Calu3 (cell line): ENCODE measurements at places on chromosomes 7 and 10. TPM values are rescaled to one million over a fixed set of nuclear protein-coding genes. Genes with fewer than 3 reads are reported as not detected.

Gene TLX1
- total RNA-seq: not detected in 2 replicates

Gene NODAL
- total RNA-seq: not detected in 2 replicates

Gene ABCB1
- total RNA-seq: 5.7 and 15.8 TPM in 2 replicates

Gene SMO
- total RNA-seq: 2.1 and 3.6 TPM in 2 replicates

Gene CARD11
- total RNA-seq: 79.2 and 87.2 TPM in 2 replicates

Gene SCIN
- 22.6 and 28.3 TPM in 2 replicates for total RNA-seq

Gene FAM241B
- total RNA-seq: 22.9 and 25.2 TPM in 2 replicates

Gene NEBL
- total RNA-seq: 11.2 and 12.7 TPM in 2 replicates

Gene GPC2
- 3.2 and 3.6 TPM in 2 replicates for total RNA-seq

Gene UBE2D1
- total RNA-seq: 22.9 and 25.6 TPM in 2 replicates

Gene CXCL12
- total RNA-seq: not detected in 2 replicates

Gene MYO3A
- total RNA-seq: 0.14 TPM in 1 of 2 replicates, not detected in the other

Gene PDE1C
- total RNA-seq: 25.1 and 34.0 TPM in 2 replicates

Gene VWDE
- total RNA-seq: 20.2 and 21.3 TPM in 2 replicates

Gene KIAA1217
- 46.2 and 49.2 TPM in 2 replicates for total RNA-seq

Gene ITPRID1
- 0.95 and 3.8 TPM in 2 replicates for total RNA-seq

Gene AP4M1
- 12.1 and 13.9 TPM in 2 replicates for total RNA-seq

Gene PTPRN2
- 1.9 and 2.0 TPM in 2 replicates for total RNA-seq

Gene GPR37
- 7.5 and 7.9 TPM in 2 replicates for total RNA-seq

Gene CALML3
- total RNA-seq: not detected in 2 replicates

Gene ACTL6B
- not detected in 2 replicates for total RNA-seq

Gene ASB10
- total RNA-seq: not detected in 2 replicates

Gene SPDYE2B
- not detected in 2 replicates for total RNA-seq

Gene CALCR
- not detected in 2 replicates for total RNA-seq

Gene RBP4
- total RNA-seq: 1.5 and 2.6 TPM in 2 replicates

Gene TMEM72
- not detected in 2 replicates for total RNA-seq

Gene FAM221A
- total RNA-seq: 25.2 and 30.8 TPM in 2 replicates

Gene AKR1C1
- total RNA-seq: 10.2 and 17.3 TPM in 2 replicates

Gene ADAP1
- total RNA-seq: 173 and 220 TPM in 2 replicates

Gene C7orf57
- 0.24 and 0.33 TPM in 2 replicates for total RNA-seq

Gene UCN3
- not detected in 2 replicates for total RNA-seq

Gene AOAH
- total RNA-seq: not detected in 2 replicates

Gene MSMB
- 2.4 and 7.4 TPM in 2 replicates for total RNA-seq

Gene KIF5B
- total RNA-seq: 106 and 108 TPM in 2 replicates

Gene CALHM3
- total RNA-seq: not detected in 2 replicates

Gene KCP
- total RNA-seq: 6.8 and 10.6 TPM in 2 replicates

Gene C10orf143
- total RNA-seq: 0.50 and 0.78 TPM in 2 replicates

Gene FOXP2
- total RNA-seq: 1.6 and 2.5 TPM in 2 replicates

Gene WBP1L
- total RNA-seq: 19.9 and 26.0 TPM in 2 replicates

Gene CTAGE4
- total RNA-seq: 20.0 and 20.7 TPM in 2 replicates
